Heart left ventricle (tissue), 16 donors: ENCODE measurements at places on chromosomes 7 and 10. TPM values are rescaled to one million over a fixed set of nuclear protein-coding genes. Genes with fewer than 3 reads are reported as not detected.

- peak; percentile 38 for DNase-seq
Measured at GRCh38 chr10:97601268-97602215, 12.0 kb downstream of the C10orf62 start.

GRCh38 chr10:15814565-15814964 is 45.7 kb downstream of the MINDY3 start:
- no peak for DNase-seq

DNA sequence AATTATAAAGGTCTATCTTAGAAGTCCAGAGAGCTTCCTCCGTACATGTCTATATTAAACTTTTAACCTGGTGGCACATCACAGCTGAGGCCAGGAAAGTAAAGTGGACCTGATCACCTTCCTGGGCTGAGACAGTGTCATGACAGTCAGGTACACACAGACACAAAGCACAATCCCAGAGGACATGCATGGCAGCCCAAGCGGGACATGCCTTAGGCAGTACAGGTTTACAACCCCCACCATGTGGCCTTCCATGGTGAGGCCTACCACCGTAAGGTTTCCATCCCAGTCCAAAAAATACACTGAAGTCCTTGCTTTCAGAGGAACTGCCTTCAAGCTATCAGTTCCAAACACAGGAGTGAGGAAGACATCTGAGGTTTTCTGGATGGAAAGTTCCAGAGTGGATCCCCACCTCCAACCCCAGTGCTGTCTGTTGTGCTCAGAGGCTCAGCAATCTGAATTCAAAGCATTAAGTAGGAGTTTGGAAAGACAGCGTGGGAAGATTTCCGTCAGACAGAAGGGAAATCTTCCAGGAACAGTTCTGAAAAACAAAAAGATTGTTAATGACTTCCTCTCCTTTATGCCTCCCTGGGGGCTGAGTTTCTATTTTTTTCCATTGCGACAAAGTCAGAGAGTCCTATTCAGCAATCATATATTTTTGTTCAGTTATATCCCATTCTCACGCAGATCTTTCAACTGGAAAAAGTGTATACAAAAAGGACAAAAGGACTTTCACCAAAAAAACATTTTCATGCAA is 20.1 kb downstream of the IFIT3 start:
- no peak for DNase-seq

- no peak for DNase-seq
Measured at GRCh38 chr10:132371641-132372081, 25.3 kb upstream of the PWWP2B start.

- no peak for DNase-seq
Measured at GRCh38 chr10:34520084-34520483, 295.0 kb downstream of the PARD3 start.

DNA sequence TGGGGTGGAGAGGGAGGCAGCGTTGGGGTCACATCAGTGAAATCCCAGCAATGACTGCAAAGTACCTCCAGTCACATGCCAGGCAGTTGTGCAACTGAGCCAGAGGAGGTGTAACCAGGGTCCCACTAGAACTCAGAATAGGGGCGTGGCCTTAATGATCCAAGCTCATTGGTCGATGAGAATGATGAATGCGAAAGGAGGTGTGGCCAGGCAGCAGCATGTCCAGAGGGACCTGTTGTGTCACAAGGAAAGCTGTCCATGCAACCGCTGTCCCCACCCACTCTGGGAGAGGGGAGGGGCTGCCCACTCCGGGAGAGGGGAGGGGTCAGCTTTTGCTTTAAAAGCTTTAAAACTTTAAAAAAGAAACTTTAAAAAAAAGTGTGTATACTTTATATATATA is 25.3 kb upstream of the MTPAP start:
- DNase-seq: no peak

DNA sequence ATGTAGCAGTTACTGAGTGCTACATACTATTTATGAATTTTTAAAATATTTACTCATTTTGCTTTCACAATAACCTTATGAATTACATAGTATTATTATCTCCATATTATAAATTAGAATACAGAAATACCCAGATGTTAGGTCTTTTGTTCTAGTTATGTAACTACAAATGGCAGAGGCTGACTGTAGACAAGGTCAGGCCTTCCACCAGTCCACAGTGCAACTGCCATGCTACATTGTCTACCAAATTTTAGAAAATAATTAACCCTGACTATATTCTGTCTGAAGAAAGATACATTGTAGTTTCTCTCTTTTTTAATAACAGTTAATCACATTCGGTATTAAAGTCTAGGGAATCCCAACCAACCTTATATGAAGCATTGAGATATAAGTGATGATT is 280.9 kb downstream of the MALRD1 start:
- DNase-seq: no peak

- DNase-seq: no peak
Measured at GRCh38 chr7:150756858-150757257, 19.6 kb downstream of the GIMAP5 start.

- no peak for DNase-seq
Measured at GRCh38 chr7:47932466-47933037, 15.7 kb downstream of the PKD1L1 start.

GRCh38 chr7:129093867-129094456 is 39.1 kb upstream of the TNPO3 start:
- no peak for DNase-seq

DNA sequence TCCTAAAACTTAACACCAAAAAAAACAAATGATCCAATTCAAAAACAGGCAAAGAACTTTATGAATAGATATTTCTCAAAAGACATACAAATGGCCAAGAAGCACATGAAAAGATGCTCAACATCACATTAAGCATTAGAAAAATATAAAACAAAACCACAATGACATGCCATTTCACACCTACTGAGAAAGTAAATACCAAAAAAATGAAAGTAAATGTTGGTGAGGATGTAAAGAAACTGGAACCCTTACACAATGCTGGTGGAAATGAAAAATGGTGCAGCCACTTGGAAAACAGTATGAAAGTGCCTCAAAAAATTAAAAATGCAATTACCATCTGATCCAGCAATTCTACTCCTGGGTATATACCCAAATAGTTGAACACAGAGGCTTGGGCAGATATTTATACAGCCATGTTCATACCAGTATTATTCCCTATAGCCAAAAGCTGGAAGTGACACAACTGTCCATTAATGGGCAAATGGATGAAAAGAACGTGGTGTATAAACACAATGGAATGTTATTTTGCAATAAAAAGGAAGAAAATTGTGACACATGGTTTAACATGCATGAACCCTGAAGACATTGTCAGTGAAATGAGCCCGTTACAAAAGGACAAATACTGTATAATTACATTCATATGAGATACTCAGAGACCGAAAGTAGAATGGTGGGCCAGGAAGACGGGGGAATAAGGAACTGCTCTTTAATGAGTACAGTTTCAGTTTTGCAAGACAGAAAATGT is 89.0 kb downstream of the JMJD1C start:
- DNase-seq: no peak

DNA sequence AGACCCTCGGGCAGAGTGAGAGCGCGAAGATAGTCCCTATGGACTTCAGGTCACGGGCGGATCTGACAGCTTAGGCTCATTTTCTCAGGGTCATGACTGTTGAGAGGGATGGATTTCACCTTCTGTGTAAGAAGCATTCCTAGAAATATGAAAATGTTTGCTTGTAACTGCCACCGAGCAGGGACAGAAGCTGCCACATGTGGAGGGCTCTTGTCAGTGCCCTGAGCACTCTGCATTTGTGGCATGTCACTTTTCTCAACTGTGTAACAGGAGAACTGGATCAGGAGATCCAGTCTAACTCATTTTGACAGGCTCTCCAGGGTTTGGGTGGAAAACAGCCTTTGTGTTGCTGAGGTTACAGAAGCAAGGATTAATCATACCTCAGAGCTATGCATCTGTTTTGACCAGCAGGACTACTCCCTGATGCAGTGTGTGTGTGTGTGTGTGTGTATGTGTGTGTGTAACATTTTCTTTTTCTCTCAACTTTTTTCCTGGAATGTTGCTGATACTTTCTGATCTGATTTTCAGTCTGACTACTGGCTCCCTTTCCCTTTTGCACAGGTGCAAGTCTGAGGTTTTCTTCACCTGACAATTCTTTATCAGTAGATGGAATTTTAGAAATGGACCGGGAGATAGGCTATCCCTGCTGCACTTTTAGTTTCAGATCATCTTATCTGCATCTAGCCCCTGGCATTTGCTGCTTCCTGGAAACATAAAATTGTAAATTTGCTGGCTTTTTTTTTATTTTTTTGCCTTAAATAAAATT is 183.3 kb downstream of the STK31 start:
- DNase-seq: no peak

- no peak for DNase-seq
Measured at GRCh38 chr7:131970602-131971001, 414.2 kb upstream of the PODXL start.

- no peak for DNase-seq
Measured at GRCh38 chr10:91049296-91049987, 128.6 kb upstream of the ANKRD1 start.

- no peak for DNase-seq
Measured at GRCh38 chr7:48053736-48054135, 18.4 kb downstream of the C7orf57 start.

DNA sequence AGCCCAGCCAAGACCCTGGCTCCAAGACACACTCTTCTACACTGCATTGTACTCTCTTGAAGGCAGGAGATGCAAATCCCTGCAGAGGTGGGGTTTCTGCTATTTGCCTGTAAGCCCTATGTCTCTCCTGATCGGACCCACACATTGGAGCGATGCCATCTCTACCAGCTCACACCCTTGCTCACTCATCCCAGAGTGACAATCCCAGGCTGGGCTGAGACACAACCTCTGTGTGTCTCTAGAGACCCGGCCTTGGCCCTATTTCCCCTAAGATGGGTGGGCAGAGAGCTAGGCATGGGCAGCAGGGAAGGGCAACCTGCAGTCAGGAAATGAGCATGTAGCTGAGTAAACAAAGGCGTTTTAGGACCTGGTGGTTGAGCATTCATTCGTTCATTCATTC is 25.6 kb downstream of the CCDC3 start:
- no peak for DNase-seq

- no peak for DNase-seq
Measured at GRCh38 chr10:113021268-113022040, 71.4 kb downstream of the TCF7L2 start.

- no peak for DNase-seq
Measured at GRCh38 chr10:91313796-91314485, 93.5 kb downstream of the PCGF5 start.

GRCh38 chr7:111184987-111185386 is 94.1 kb downstream of the LRRN3 start:
- DNase-seq: no peak

GRCh38 chr10:125216861-125217260 is 56.5 kb upstream of the CTBP2 start:
- DNase-seq: no peak

GRCh38 chr7:67306331-67306730 is 309.7 kb downstream of the TYW1 start:
- no peak for DNase-seq

- DNase-seq: no peak
Measured at GRCh38 chr10:65931291-65932070, 994.4 kb upstream of the LRRTM3 start.

- DNase-seq: no peak
Measured at GRCh38 chr7:139495580-139496125, 12.2 kb upstream of the KLRG2 start.

DNA sequence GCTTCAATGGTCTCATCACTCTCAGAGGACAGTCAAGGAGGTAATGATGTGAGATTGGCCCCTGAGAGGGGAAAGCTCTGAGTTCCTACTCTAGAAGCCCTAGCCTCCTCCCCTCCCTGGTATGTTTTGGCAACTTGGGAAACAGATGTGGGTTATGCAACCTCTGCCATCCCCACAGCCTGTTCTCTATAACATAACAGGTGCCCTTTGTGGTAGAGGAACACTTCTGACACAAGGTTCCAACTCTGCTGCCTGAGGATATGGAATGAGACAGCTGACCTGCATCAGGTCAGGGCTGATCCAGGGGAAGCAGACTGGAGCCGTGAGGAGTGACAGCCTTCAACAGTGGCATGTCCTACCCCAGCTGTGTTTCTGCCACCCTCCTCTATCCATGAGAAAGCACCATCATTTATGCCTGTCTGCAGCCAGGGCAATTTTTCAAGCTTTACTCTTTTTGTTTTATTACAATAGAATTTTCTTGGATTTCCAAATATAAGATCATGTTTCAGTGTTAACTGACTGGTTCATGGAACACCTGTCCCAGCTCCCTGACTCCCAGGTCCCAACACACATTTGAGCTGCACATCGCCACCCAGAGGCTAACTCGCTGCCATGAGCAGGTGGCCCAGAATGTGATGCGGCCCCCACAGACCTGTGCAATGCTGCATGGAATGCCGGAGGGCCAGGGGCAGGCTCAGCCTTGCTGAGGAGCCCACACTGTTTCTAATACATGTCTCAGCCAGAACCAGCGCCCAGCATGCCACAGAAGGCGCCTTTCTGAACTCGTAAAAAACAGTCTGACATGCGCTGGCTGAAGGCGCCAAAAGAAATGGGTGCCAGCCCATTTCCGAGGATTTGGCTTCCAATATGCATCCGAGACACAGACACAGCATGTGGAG is 124.8 kb upstream of the CHST15 start:
- DNase-seq: no peak

- no peak for DNase-seq
Measured at GRCh38 chr7:55308186-55308929, 56.8 kb upstream of the LANCL2 start.

GRCh38 chr10:62980687-62981086 is 152.4 kb upstream of the NRBF2 start:
- DNase-seq: no peak

DNA sequence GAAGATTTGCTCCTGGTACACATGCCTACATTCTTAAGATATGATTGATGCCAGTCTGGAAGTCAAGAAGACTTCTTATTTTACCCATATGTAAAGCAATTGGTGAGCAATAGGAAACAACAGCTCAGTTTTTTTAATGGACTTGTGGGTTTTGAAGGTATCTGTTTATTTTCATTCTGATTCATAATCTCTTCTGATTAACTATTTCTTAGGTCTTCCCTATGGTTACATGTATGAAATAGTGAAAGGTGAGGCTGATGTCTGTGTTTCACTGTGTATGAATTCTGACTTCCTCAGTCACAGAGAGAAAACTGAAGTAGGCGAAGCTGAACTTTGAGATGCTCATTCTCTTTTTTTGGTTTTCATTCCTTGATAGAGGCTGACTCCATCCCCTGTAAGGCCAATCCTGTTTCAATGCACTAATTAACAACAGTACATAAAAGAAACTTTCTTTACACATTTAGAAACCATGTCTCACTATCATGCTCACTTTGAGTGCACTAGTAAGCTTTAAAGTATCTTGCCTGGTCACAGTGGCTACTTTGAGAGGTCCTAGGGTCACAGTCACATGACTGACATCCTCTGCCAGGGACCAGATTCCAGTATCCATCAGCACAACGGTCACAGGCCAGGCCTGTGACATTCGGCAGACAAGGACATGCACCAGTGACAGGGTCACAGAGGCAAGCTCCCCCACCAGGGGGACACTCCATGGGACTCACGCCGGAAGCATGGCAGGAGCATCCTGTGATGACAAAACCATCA is 59.5 kb upstream of the LAMB1 start:
- no peak for DNase-seq

Gene SLC26A3
- total RNA-seq: not detected

Gene ATOH7
- 0.23 TPM for total RNA-seq

Gene BTAF1
- total RNA-seq: 11.1 TPM

Gene HOXA4
- total RNA-seq: 1.2 TPM

Gene ZNF282
- total RNA-seq: 15.2 TPM

Gene MTPN
- total RNA-seq: 98.3 TPM

Gene TMEM176B
- total RNA-seq: 84.4 TPM

Gene HOXA7
- total RNA-seq: not detected

Gene VIPR2
- total RNA-seq: 21.9 TPM

Gene ATRNL1
- total RNA-seq: 1.5 TPM
